SK-N-SH treated with all-trans-retinoic acid at 6 μM for 48 hours (cell line): ENCODE measurements at places on chromosomes 2 and 18.

GRCh38 chr2:30684026-30684425, 123.2 kb downstream of the CAPN13 start:
- no peak for ATAC-seq

GRCh38 chr2:221500501-221501209, 71.4 kb downstream of the EPHA4 start:
- ATAC-seq = no peak

DNA sequence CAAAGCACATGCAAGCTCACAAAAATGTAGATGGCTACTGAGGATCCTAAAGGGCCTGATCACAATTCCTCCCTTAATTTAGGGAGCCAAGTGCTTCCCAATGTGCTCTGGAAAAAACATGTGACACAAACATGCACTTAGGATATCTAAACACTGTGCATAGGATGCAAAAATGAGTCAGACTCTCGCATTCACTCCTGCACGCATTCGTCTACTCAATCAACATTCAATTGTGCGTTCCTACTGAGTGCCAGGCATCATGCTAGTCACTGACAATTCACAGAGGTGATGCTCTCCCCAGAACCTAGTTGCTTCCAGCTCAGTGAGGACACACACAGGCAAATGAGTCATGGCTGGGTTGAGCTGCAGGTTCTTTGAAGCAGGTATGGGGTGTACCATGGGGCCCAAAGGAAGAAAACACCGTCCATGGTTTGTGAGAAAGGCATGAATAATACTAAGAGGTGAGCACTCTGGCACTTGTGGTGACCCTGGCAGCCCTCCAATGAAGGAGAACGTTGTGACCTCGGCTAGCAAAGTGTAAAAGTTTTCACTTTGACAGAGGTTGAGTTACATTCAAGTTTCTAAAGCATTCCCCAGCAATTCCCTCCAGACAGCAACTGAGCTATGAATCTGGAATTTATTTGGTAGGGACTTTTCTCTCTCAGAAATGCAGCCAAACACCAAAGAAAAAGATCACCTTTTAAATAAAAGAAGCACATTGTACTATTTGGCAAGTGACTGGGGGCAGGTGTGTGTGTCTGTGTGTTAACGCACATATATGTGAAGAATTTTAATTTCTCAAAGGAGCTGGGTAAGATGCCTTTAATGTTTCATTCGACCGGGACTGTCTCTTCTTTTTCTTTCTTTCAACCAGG, 173.3 kb downstream of the ALPK2 start:
- no peak for ATAC-seq

GRCh38 chr2:127182626-127183458, 37.3 kb downstream of the CYP27C1 start:
- ATAC-seq = no peak

DNA sequence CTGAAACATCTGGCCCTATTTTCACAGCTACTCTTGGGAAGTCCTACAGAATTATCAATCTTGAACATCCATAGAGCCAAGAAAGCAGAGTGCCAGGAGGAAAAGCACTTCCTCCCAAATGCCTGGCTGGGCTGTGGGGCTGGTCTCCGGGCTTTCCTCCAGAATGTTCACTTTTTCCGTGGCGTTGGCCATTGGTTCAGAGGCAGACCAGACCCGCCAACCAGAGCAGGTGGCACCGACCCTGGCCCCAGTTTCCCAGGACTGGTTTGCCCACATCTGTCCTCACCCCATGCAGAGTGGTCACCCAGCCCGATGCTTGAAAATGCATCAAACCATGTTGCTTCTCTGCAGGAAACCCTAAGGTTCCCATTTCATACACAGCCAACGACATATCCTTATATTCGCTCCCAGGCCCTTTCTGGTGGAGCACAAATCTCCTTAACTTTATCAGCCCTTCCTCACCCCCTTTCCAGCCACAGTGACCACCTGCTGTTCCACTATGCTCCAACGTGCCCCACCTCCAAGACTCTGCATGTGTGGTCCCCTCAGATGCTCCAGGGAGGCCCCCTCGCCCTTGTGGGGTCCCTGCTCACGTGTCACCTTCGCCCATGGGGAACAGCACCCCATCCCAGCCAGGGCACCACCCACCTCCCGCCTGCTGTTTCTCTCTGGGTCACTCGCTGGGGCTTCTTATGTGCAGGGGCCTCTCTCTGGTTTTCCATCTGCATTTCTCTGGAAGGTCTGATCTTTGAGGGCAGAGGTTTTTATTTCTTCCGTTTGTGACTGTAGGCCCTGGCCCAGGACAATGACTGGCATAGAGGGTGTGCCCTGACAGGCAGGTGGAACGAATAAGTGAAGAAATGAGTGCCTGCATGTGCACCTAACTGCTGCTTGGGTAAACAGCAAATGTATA, 92.9 kb downstream of the PXDN start:
- no peak for ATAC-seq

DNA sequence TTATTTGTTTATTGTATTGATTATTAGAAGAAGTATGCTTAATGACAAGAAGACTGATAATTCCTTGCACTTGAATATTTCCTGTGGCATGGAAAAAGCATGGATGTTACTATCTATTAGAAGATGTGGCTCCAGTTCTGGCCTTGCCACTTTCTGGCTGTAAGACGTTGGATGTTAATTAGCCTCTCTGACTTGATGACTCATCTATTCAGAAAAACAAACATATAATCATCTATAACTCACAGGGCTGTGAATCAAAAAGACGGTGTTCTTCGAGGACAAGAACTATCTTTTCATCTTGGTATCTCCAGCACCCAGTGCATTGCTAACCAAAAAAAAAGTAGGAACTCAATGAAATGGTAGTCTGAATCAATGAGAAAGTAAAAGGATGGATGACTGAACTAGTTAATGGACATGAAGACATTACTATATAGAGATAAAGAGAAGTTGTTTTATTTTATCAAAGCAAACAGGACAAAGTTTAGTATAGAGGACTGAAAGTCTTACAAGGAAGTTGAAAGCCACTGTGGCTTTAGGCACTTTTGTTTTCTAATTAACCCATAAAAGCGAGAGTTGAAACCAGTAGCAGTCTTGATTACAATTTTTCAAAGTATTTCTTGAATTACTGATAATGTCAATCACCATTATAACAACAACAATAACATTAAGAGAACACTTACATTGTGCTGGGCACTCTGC, 145.3 kb downstream of the RND3 start:
- ATAC-seq = no peak

DNA sequence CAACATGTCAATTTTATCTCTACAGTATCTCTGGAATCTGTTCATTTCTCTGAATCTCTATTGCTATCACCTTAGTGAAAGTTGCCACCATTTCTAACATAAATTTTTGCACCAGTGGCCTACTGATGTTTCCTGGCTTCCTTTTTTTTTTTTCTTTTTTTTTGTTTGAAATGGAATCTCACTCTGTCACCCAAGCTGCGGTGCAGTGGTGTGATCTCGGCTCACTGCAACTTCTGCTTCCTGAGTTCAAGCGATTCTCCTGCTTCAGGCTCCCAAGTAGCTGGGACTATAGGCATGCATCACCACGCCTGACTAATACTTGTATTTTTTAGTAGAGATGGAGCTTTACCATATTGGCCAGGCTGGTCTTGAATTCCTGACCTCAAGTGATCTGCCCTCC, 35.1 kb downstream of the KCNJ13 start:
- ATAC-seq = no peak

GRCh38 chr18:55166260-55166598, 207.0 kb upstream of the CCDC68 start:
- no peak for ATAC-seq

GRCh38 chr2:100818606-100819369, 1.2 kb upstream of the NPAS2 start:
- peak; percentile 68 for ATAC-seq

DNA sequence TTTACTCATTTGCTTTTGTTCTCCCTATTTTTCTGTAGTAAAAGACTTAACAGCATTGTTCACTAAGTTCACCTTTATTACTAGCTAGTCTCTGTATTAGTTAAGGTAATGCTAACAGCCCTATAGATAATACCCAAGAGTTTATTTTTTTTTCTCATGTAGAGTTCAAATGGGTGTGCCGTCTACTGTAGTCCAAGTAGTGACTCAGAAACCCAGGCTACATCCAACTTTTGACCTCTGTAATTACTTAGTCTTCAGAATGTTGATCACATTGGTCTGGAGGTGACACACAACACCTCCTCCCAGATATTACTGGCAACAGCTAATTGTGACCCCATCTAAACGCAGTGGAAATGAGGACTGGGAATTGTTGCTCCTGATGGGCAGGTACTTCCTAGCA, 7.7 kb downstream of the COQ10B start:
- no peak for ATAC-seq

GRCh38 chr18:42445359-42445758, 490.3 kb downstream of the PIK3C3 start:
- no peak for ATAC-seq

DNA sequence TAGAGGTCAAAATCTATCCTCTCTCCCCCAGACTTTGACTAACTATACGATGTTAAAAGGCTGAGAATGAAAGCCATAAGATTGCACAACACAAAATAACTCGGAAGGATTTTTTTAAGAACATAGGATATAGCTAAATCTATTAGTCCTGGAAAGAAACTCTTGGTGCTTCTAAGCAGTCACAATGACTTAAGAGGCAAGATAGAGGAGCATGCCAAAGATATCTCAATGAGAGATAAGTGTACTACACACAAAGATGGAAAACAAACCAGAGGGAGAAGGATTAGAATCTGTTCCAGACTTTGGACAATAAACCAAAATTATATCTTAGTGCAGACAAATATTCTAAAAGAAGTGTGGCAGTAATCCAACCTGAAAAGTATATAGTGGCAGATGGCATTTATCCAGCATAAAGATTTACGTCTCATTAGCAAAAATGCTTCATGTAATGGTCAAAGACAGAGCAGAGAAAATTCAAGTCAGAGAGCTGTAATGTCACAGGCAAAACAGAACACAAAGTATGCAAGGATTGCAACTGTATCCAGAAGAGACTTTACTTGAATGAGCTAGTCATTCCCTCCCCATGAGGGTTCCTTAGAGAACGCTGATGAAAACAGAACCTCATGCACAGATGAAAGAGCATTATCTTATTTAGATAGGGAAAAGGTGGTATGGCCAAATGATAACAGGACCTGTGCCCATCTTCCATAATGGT, 28.8 kb upstream of the EVA1A start:
- ATAC-seq = peak; percentile 74
